ENCODE measurements at places on chromosomes 16 and 17.

- no peak for DNase-seq
Measured at GRCh38 chr17:52147872-52148271, 10.6 kb downstream of the CA10 start.

- DNase-seq, result no peak
Measured at GRCh38 chr17:35519906-35520442, 17.5 kb downstream of the SLFN12L start.

- no peak for DNase-seq
Measured at GRCh38 chr17:83081684-83082201, 2.3 kb downstream of the METRNL start.

GRCh38 chr16:3984111-3985060 lies 103.9 kb upstream of the CREBBP start:
- DNase-seq, result no peak

GRCh38 chr17:60301649-60302048 lies 90.3 kb downstream of the USP32 start:
- DNase-seq, result no peak

- DNase-seq, result no peak
Measured at GRCh38 chr17:58210922-58211321, 8.1 kb downstream of the MKS1 start.

DNA sequence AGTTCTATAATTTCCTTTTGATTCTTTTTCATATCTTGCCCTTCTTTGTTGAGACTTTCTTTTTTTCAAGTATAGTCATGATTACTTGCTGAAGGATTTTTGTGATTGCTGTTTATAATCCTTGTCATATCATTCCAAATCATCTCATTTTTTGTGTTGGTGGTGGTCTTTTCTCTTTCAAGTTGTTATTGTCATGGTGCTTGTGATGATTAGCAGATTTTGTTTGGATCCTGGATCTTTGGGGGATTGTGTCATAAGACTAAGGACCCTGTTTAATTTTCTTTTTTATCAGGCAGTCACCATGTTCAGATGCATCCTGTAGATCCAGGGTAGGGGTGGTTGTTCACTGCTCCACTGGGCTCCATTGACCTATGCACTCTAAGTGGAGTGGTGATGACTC lies 254.4 kb upstream of the FOXF1 start:
- no peak for DNase-seq
